ENCODE measurements at places on chromosomes 4 and X.

- DNase-seq, result no peak
Observed at GRCh38 chr4:153765894-153766293, 6.1 kb upstream of the RNF175 start.

GRCh38 chrX:81662381-81662780, 460.5 kb downstream of the SH3BGRL start:
- DNase-seq, result no peak

- peak; percentile 15 for DNase-seq
Observed at GRCh38 chrX:17535229-17535628, 160.2 kb downstream of the NHS start.

DNA sequence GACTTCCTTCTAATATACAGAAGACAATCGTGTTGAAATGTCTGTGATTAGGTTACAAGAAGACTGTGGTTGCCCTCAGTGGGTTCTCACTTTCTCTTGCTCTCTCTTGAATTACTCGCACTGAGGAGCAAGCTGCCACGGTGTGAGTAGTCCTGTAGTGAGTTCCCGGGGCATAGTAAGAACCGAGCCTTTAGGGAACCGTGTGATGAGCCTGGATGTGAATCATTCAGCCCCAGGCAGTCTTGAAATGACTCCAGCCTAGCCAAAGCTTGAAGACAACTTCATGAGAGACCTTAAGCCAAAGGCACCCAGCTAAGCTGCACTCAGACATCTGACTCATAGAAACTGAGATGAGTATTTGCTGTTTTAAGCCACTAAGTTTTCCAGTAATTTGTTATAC, 292.7 kb downstream of the SPOCK3 start:
- peak; percentile 17 for DNase-seq

All from HTR-8/SVneo (cell line).